ENCODE measurements at places on chromosomes 5 and 9. TPM values are rescaled to one million over a fixed set of nuclear protein-coding genes. Genes with fewer than 3 reads are reported as not detected.

GRCh38 chr5:1736065-1736464 is 63.6 kb downstream of the MRPL36 start:
- no peaks in the 10 kb centered on the region for H3K4me1 ChIP-seq
- H3K4me3 ChIP-seq, result no peak overlapping the region
- no peak for DNase-seq
- H3K27me3 ChIP-seq, result peaks cover 33% of the 10 kb centered on the region
- H3K27ac ChIP-seq, result no peak overlapping the region

DNA sequence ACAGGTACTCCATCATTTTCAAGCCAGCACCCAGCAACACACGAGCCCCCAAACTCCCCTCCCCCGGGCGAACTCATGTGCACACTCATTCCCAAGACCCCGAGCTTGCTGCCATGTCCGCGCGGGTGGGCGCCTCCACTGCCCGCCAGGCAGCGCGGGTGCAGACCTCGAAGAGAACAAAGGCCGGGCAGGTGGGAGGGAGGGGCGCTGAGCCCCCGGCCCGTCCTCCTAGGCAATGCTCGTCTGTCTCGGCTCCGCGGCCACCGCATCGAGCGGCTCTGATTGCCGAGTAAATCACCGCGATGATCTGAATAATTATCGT is 47.1 kb upstream of the PSD2 start:
- H3K27ac ChIP-seq, result peak overlapping the region; percentile 76
- H3K4me1 ChIP-seq, result peaks cover 66% of the 10 kb centered on the region
- no peaks in the 10 kb centered on the region for H3K36me3 ChIP-seq

GRCh38 chr9:134390537-134390936 is 64.3 kb downstream of the RXRA start:
- H3K36me3 ChIP-seq, result no peaks in the 10 kb centered on the region
- peak overlapping the region; percentile 72 for H3K27ac ChIP-seq
- H3K4me3 ChIP-seq, result no peak overlapping the region
- H3K27me3 ChIP-seq, result no peaks in the 10 kb centered on the region

GRCh38 chr9:113541019-113541900 is 77.7 kb downstream of the RGS3 start:
- DNase-seq, result no peak
- no peak overlapping the region for H3K4me3 ChIP-seq
- H3K27me3 ChIP-seq, result peaks cover 4% of the 10 kb centered on the region
- H3K27ac ChIP-seq, result no peak overlapping the region

- H3K27ac ChIP-seq, result no peak overlapping the region
- no peaks in the 10 kb centered on the region for H3K36me3 ChIP-seq
- no peaks in the 10 kb centered on the region for H3K27me3 ChIP-seq
- H3K4me3 ChIP-seq, result no peak overlapping the region
Observed at GRCh38 chr9:133089271-133089671, 27.5 kb downstream of the CEL start.

DNA sequence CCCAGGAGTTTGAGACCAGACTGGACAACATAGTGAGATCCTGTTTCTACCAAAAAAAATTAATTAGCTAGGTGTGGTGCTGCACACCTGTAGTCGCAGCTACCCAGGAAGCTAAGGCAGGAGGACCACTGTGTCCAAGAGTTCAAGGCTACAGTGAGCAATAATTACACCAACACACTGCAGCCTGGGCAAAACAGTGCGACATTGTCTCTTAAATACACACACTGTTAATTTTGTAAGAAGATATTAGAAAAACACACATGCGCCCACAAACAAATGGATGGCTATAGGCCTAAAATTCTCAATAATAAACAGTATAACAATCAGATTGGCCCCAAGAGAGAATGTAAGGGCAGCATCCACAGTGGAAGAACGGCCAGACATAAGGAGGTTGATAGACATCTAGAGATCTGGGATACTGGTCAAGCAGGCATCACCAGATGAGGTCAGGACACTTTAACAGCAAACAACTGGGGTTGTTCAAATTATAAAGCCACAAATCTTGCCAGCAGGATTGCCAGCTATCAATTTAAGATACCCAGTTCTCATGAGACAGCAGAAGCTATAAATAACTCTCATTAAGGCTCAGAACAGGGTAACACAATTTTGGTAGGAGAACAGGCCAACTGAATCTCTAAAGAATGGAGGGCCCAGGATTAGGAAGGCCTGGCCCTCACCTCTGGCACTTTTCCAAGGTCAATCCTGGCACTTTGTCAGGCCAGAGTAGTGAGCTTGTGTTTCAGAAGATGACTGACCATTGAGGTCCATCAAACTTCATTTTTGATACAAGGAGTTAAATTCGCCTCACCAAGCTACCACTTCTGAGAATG is 29.5 kb downstream of the GOLPH3 start:
- DNase-seq, result no peak
- H3K4me3 ChIP-seq, result no peak overlapping the region
- no peaks in the 10 kb centered on the region for H3K27me3 ChIP-seq
- H3K4me1 ChIP-seq, result peaks cover 26% of the 10 kb centered on the region

DNA sequence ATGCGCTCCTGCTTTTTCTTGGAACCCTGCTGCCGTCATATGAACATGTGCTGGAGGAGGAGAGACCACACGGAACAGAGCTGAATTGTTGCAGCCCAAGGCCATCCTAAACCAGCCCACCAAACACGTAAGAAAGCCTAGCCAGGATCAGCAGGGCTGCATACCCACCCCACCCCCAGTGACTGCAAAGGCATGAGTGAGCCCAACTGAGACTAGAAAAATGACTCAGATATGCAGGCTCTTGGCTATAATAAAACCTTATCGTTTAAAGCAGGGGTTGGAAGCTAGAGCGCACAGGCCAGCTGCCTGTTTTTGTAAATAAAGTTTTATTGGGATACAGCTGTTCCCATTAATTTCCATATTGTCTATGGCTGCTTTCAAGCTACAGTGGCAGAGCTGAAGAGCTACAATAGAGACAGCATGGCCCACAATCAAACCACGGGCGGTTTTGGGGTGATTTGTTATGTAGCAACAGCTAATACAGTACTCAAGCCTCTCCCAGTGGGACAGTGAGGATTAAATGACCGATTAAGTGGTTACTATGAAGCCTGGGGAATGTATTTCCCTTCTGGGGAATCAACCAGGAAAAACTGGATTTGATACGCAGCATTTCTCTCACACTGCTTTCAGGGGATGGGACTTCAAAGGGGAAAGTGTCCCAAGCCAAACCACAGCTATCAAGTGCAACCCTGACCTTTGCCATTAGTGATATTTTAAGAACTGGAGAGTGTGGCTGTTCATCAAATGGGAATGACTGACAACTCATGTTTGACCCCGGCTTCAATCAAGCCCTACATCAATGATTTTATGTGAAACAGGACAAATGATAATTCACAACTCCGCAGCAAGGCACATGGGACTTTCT is 6.3 kb downstream of the SHB start:
- H3K27ac ChIP-seq, result no peak overlapping the region
- peaks cover 3% of the 10 kb centered on the region for H3K27me3 ChIP-seq
- peaks cover 5% of the 10 kb centered on the region for H3K36me3 ChIP-seq
- H3K4me3 ChIP-seq, result peak overlapping the region; percentile 4
- DNase-seq, result no peak
- peaks cover 69% of the 10 kb centered on the region for H3K4me1 ChIP-seq

DNA sequence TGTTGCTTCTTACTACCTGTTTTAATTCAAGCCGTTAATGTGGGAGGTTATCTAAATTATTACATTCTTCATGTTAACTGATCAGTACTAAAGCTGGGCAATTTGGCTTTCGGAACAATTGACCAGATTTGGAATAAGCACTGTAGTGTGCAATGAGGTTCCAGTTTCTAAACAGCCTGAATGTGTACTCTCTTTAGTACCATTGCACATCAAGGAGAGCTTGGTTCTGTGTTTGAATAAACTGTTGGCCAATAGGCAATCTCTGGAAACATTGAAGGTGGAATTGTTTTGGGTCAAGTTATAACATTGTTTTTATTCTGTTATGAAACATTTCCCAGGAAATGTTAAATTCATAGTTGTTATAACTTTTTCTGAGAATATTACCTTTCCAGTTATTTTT is 105.2 kb downstream of the PBX3 start:
- no peaks in the 10 kb centered on the region for H3K27me3 ChIP-seq
- DNase-seq, result no peak
- peaks cover 33% of the 10 kb centered on the region for H3K4me1 ChIP-seq
- no peaks in the 10 kb centered on the region for H3K36me3 ChIP-seq
- H3K4me3 ChIP-seq, result no peak overlapping the region

GRCh38 chr5:53882006-53882675 is 321.7 kb downstream of the NDUFS4 start:
- DNase-seq, result no peak
- H3K27ac ChIP-seq, result no peak overlapping the region
- H3K36me3 ChIP-seq, result peaks cover 3% of the 10 kb centered on the region
- no peak overlapping the region for H3K4me3 ChIP-seq
- H3K27me3 ChIP-seq, result no peaks in the 10 kb centered on the region

DNA sequence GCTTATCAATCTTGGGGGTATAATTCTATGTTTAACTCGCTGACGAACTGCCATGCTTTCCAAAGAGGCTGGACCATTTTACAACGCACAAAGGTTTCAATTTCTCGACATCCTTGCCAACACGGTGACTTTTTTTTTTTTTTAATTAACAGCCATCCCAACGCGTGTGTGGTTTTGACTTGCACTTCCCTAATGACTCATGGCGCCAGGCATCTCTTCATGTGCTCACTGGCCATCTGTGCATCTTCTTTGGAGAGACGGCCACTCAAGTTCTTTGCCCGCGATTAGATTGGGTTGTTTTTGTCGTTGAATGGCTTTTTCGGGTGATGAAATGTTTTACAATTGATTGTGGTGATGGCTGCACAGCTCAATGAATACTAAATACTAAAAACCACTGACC is 12.5 kb upstream of the CARD9 start:
- no peak overlapping the region for H3K27ac ChIP-seq
- no peak for DNase-seq
- H3K4me3 ChIP-seq, result no peak overlapping the region
- no peaks in the 10 kb centered on the region for H3K4me1 ChIP-seq
- no peaks in the 10 kb centered on the region for H3K27me3 ChIP-seq

DNA sequence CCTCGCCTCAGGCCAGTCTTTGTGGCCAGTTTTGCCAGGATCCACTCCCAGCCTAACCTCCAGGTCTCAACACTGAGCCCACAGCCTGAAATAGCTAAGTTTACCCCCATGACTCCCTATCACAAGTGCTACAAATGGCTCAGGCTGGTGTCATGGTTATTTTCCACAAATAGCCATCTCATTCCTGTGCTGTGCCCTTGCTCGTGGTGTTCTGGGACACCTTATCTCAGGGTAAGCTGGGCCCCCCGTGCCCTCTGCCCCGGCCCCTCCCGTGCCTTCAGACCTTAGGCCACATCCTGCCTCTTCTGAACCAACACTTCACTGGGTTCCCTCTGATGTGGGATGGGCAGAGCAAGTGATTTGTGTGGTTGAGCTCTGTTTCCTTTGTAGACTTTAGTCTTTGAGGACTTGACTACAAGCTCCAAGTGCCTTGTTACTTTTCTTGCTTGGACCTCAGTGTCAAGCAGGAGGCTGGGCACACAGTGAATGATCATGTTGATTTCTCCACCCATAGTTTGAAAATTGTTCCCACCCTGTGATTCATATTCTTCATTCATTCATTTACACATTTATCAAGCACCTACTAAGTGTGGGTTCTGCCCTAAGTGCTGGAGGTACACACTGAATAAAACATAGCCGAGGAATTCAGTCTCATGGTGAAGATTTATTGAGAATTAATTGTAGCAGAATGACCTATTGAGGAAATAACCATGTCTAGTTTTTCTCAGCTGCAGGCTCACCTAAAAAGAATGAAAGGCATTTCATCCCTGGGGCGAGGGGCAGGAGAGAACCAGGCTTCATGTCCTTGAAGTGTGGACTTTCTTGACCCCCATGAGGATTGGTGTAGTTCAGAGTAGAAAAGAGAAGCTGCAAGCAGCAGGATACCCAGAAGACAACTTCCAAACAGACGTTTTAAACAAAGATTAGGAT is 84.5 kb upstream of the CTNNA1 start:
- H3K27ac ChIP-seq, result peak overlapping the region; percentile 86
- H3K4me3 ChIP-seq, result peak overlapping the region; percentile 9
- DNase-seq, result no peak

DNA sequence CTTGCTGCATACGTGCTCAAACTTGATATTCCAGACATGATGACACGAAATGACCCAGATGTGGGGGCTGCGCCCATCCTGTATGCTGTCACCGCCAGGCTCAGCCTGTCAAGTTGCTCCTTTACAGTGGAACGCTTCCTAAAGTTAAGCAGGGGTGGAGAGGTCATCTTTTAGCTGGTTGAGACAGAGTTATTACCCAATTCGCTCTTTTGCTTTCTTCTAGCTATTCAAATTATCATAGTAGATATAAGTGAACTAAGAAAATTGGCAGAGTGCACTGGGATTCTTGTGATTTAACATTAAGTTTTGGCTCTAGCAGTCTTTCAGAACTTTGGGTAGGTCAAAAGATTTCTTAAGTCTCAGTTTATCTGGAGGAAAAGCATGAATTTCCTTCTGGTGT is 69.8 kb upstream of the BASP1 start:
- no peaks in the 10 kb centered on the region for H3K36me3 ChIP-seq
- no peak overlapping the region for H3K4me3 ChIP-seq
- no peaks in the 10 kb centered on the region for H3K4me1 ChIP-seq
- no peak for DNase-seq

DNA sequence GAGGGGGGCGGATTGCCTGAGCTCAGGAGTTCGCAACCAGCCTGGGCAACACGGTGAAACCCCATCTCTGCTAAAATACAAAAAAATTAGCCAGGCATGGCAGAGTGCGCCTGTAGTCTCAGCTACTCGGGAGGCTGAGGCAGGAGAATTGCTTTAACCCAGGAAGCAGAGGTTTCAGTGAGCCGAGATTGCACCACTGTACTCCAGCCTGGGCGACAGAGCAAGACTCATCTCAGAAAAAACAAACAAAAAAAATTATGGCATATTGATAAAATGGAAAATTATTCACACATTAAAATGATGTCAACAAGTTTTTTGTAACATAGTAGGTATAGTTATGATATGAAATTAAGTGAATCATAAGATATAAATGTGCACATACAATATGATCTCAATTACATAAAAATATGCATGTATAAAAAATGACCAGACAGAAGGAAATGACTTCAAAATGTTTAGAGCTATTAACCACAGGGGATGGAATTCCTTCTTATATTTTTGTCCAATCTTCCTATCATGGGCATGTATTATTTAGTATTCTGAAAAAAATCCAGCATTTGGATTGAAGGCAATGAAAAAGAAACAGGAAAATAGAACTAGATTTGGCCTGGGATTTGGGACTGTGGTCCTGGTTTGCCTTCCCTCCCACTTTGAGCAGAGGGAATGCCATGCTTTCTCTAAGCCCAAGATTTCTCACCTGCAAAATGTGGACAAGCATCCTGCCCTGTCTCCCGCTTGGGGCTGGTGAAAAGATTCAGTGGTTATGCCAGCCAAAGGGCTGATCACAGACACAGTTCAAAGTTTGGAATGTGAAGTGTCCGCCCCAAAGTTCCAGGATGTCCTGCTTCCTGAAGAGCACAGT is 19.5 kb downstream of the SPAAR start:
- peaks cover 3% of the 10 kb centered on the region for H3K4me1 ChIP-seq
- no peak overlapping the region for H3K4me3 ChIP-seq
- DNase-seq, result no peak
- no peaks in the 10 kb centered on the region for H3K36me3 ChIP-seq
- no peak overlapping the region for H3K27ac ChIP-seq
- peaks cover 39% of the 10 kb centered on the region for H3K27me3 ChIP-seq

- H3K27ac ChIP-seq, result no peak overlapping the region
- no peaks in the 10 kb centered on the region for H3K27me3 ChIP-seq
- no peak for DNase-seq
- H3K36me3 ChIP-seq, result no peaks in the 10 kb centered on the region
Observed at GRCh38 chr5:17663182-17663581, 28.9 kb downstream of the TAF11L14 start.

- no peak for DNase-seq
- no peaks in the 10 kb centered on the region for H3K36me3 ChIP-seq
- no peak overlapping the region for H3K27ac ChIP-seq
- no peaks in the 10 kb centered on the region for H3K27me3 ChIP-seq
Observed at GRCh38 chr5:53749621-53750020, 189.2 kb downstream of the NDUFS4 start.

INSL4 gene
- total RNA-seq, result 0.29 TPM

PFN3 gene
- not detected for total RNA-seq

SPAG8 gene
- 14.2 TPM for total RNA-seq

Measured in type B pancreatic cell (in vitro differentiated cells).